ENCODE measurements at places on chromosomes 6 and 20.

DNA sequence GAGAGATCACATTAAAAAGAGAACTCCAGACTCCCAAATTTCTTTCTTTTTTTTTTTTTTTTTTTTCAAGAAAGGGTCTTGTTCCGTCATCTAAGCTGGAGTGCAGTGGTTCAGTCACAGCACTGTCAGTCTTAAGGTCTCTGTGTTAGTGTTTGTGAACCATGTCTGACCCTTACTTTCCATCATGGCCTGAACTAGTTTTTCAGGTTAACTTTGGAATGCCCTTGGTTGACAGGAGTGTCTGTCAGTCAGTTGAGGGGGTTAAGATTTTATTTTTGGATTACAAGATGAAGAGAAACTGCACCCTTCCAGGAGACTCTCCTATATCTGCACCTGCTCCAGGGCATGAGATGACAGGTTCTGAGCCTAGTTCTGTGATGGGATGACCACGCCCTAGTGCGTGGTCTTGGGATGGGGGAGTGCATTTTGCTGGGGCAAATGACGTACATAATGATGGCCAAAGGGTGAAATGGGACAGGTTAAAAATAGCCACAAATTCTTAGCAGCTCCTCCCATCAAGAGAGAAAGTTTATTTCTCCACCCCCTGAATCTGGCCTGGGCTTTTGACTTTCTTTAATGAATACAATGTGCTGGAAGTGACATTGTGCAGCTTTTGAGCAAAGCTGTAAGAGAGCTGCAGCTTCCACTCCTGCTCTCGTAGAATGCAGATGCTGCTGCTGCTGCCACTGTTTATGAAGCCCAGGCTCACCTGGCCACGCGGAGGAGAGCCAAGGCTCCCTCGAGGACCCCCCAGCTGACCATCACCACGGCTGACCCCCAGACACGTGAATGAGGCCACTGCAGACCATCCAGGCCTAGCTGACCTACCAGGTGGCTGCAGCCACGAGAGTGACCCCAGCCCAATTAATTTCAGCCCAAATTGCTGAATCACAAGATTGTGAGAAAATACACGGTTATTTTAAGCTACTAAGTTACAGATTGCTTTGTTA is 29.7 kb upstream of the FAM50B start:
- no peak for DNase-seq

DNA sequence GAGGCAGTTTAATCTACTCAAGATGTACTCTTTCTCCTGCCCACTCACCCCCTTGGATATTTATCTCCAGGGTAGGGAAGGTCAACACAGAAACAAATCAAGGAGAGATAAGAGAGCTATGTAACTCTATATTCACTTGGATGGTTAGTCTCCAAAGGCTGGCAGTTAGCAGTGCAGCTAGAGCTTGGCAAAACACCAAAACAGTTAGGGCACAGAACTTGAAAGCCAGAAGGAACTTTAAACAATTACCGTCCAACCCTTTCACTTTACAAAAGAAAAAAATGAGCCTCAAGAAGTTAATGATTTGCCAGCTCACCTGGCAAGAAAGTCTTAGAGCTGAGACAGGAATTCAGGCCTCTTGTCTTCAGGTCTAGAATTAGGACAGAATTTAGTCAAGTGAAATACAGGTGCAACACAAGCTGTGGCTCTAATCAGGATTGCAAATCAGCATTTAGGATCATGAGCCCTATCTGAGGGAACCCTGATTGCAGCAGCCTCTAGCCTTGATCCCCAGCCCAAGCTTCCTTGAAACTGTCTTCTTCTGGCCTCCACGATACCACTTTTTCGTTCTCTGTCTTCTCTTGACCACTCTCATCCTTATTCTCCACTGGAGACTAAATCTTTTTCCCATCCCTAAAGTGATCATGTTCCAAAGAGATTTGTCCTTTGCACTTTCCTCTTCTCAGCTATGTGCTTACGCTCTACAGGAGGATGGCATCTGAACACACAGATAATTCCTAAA is 14.9 kb downstream of the NEDD9 start:
- no peak for DNase-seq

- DNase-seq: no peak
Observed at GRCh38 chr6:22886650-22887581, 317.6 kb downstream of the HDGFL1 start.

- peak; percentile 98 for DNase-seq
Observed at GRCh38 chr20:35318502-35319157, 26.4 kb upstream of the FAM83C start.

DNA sequence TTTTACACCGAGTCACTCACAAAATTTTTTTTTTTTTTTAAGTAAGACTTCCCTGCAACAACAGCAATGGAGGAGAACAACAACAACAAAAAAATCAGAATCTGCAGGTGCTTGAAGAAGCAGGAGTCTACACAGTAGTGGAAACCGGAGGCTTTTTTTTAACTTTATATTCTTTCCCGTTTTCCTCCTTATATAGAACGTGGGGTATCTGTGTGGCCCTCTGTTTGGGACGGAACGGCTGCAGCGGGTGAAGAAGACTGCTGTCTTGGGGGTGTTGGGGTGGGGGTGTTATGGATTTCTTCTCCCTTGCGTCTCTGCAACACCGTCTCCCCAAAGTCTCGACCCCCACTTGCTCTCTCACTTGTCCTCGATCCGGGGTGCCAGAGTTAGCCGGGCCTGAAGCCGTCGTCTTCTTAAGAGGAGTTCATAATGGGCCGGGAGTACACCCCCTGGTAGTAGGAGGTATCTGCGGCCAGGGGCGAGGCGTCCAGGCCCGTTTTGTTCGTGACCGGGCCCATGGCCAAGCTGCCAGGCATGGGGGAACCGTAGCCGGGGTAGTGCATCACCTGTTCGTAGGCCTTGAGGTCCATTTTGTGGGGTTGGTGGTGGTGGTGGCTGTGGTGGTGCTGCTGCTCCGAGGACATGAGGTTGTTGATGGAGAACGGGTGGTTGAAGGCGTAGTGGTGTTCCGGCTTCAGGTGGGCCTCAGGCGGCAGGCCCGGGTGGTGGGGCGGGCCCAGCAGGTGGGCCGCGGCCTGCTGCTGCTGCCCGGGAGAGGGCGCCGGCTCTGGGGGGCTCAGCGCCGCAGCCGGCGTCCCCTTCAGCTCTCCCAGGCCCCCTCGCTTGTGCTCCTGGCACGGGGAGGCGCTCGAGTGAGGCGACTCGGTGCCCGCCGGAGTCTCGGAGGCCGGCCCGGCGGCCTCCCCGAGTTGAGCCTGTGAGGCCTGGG is 2.7 kb downstream of the FOXA2 start:
- no peak for DNase-seq

- no peak for DNase-seq
Observed at GRCh38 chr20:64082820-64083377, 1.3 kb downstream of the LKAAEAR1 start.

DNA sequence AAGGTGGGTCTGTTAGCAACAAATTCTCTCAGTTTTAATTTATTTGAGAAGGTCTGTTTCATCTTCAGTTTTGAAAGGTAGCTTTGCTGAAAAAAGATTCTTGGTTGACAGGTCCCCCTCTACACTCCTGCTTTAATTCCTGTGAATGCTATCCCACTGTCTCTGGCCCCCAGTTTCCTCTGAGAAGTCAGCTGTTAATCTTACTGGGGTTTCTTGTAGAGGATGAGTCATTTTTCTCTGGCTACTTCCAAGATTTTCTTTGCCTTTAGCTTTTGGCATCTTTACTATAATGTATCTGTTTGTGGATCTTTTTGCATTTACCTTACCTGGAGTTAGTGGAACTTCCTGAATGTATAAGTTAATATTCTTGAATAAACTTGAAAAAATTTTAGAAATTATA is 122.7 kb downstream of the MMS22L start:
- no peak for DNase-seq

GRCh38 chr20:289693-290083 is 862 bp downstream of the C20orf96 start:
- DNase-seq: no peak

DNA sequence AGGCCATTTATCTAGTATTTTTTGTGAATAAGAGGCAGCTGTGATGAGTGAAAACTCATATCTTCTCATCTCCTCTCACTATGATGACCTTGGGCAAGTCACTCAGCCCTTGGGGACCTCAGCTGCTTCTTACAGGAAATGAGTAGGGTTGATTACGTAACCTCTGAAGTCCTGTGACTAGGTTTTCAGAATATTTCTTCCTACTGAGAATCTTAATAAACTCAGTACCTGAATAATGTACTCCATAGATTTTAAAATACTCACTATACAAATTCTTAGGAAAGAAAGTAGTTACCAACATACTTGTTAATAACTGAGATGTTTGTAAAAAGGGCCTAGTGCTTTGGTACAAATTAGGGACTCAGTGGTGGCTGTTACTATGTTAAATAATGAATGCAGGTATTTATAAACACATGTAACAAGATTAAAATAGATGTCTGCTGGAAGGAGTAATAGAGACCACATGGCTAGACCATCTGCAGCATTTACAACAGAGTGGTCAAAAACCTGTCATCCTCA is 60.9 kb downstream of the RPRD1B start:
- no peak for DNase-seq

- no peak for DNase-seq
Observed at GRCh38 chr6:3124667-3125066, 6.2 kb downstream of the BPHL start.

GRCh38 chr6:43496370-43497128 is 13.6 kb downstream of the LRRC73 start:
- DNase-seq: no peak

- peak; percentile 21 for DNase-seq
Observed at GRCh38 chr6:83708970-83709747, at the start of gene SNAP91. TSS of gene SNAP91 (minus strand) at chr6:83709101. CDS start at chr6:83707927, 1,174 bp downstream.

DNA sequence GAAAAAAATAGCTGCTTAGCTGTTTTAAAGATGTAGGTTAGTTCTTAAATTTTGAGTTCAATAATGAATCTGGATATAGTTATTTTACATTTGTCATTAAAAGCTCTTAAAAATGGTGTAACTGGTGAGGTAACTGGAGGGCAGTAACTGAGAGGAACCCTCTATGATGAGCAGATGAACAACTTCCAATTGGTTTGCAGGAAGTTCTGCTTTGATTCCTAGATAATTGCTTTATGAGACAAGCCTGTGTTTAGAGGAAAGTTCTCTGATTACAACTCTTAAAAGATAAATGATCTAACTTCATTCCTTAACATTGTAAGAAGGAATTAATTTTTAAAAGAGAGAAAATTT is 8.5 kb downstream of the MYLIP start:
- no peak for DNase-seq

DNA sequence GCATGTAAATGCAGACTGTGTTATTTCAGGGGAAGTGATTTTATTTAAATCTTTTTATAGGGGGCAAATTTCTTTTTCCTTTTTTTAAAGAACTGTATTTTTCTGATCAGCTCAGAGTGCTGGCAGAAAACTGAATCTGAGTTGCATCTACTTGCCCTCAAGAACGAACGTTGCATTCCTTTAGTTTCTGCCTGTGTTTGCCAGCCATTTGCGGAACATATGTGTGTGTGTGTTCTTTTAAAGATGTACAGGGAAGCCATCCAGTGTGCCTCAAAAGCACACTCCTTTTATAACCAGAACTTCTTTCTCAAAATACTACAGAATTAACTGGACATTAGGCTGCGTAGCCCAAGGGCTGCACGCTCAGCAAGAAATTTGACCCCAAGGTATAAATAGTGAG is 25.8 kb upstream of the INSM1 start:
- no peak for DNase-seq
